Umbilical cord (tissue), 2 donors: ENCODE measurements at places on chromosomes 3 and 15. TPM values are rescaled to one million over a fixed set of nuclear protein-coding genes. Genes with fewer than 3 reads are reported as not detected.

The TPRG1 gene
- 13.5 TPM for total RNA-seq

The ANKRD34C gene
- 0.72 TPM for total RNA-seq

The OR5H15 gene
- 7.9 TPM for total RNA-seq

The EAF1 gene
- 9.4 TPM for total RNA-seq

The KIF15 gene
- 5.3 TPM for total RNA-seq

The CPEB1 gene
- total RNA-seq, result 9.9 TPM

The XYLB gene
- 1.4 TPM for total RNA-seq

The RHOV gene
- 3.6 TPM for total RNA-seq
